ENCODE measurements at places on chromosomes 6 and 20.
A peak's percentile ranks its signal among the peaks of the same experiment; 100 is the strongest.

GRCh38 chr6:25921525-25922203, 8.8 kb downstream of the SLC17A2 start:
- peak; percentile 17 for DNase-seq

DNA sequence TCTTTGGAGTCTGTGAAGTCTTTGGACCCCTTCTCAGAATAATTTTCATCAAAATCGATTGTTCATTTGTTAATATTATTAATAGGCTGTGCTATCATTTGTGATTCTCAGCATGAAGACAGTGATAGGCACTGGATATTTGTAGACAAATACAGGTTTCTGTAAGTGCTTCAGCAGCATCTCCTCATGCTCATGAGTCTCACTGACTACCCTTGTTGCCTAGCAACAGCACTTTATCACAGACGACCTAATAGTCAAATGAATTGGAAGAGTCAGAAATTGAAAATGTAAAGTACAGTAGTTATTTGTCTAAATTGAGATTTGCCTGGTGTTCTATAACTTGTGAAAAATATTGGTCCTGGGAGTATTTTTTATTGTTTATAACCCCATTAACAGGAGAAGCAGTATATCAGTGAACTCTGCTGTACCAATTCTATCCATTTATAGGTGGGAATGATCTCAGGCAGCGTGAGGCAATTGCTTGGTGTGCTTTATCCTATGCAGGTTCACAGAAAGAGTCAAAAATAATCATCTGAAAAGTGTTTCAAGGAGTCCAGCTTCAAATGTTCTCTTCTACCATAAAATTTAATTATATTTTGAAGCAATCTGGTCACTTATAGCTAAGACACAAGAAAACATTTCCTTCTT, 684.6 kb downstream of the RFPL4B start:
- DNase-seq = no peak

GRCh38 chr6:34992376-34992775, 103.3 kb downstream of the ANKS1A start:
- no peak for DNase-seq

- no peak for DNase-seq
Observed at GRCh38 chr6:29553268-29554057, 6.1 kb downstream of the UBD start.

GRCh38 chr6:87972279-87972678, 75.4 kb upstream of the SPACA1 start:
- DNase-seq = no peak

- DNase-seq = no peak
Observed at GRCh38 chr20:12331236-12331635, 413.5 kb downstream of the BTBD3 start.

- DNase-seq = no peak
Observed at GRCh38 chr20:20956513-20956931, 149.6 kb downstream of the LINC00237 start.
